ENCODE measurements at places on chromosomes 11 and 22.

GRCh38 chr11:120200677-120201076 is 10.2 kb upstream of the OAF start:
- no peak for DNase-seq

DNA sequence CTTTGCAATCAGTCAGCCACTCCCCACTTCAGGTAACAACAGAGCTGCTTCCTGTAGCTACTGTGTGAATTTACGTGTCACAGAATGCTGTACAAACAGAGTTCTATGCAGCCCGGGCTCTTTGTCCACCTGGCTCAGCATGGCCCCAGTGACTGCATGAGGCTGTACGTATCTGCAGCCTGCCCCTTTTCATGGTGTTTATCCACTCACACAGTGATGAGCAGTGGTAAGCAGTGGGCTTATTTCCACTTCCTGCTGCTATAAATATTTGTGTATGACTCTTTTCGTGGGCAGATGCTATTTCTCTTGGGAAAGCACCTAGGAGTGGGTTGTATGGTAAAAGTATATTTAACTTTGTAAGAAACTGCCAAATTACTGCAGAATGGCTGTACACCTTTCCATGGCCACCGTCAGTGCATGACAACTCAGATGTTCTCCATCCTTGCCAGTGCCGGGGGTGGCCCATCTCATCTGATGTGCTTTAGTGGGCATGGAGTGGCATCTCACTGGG is 43.3 kb downstream of the MYEOV start:
- no peak for DNase-seq

DNA sequence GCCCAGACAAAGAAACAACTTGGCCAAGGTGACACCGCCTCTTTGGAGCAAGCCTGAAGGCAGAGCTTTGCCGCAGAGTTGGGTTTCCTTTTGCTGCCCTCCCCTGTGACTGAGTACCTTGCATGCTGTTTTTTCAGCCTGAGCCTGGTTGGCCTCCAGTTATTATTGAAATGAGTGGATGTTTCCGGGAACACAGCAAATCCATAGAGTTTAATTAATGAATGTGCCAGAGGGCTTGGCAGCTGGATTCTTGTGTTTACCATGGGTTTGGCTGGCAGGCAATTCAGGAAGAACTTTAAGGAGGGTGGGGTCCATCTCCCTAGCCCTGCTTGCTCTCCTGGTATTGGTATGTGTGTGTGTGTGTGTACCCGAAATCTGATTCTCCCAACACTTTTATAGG is 65.6 kb upstream of the CRYBB3 start:
- DNase-seq: no peak

DNA sequence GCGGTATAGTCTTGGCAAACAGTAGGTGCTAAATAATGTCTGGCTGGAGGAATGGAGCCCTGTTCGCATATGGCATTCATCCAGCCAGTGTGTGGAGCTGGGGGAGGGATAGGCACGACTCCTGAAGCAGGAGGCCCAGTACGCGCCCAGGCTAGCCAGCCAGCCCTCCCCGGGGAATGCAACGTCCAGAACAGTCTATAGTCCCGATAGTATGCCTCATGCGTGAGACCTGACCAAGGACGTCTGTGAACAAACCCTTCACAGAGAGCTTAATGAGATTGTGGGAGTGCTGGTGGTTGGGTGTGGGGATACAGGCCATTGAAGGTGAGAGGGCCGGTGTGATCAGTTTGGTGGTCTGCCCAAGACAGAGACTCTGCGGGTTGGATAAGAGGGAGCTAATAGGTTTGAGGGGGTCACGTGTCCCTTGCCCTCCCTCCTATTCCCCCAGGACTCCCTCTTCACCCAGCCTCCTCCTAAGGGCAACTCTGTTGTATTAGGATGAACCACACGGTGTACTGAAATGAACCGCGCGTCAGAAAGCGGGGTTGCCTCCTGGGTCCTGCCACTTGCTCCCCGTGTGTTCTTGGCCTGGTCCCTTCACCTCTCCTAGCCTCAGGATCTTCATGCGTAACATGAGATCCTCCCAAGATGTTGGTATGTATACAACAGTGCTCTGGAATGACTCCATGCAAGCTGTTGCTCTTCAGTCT is 987 bp upstream of the GRIK4 start:
- DNase-seq: no peak

- no peak for DNase-seq
Observed at GRCh38 chr11:2508793-2509192, 64.0 kb downstream of the KCNQ1 start.

DNA sequence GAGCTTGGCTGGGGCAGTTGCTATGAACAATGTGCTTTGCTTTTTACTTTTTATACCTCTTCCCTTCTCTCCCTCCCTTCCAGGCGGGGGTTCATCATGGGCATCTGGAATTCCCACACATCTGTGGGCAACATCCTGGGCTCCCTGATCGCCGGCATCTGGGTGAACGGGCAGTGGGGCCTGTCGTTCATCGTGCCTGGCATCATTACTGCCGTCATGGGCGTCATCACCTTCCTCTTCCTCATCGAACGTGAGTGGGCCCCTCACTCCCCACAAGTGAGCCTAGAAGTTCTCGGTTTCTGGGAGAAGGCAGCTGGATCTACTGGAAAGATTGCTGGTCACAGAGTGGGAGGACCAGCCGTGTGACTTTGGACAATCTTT is 17.4 kb downstream of the SLC37A2 start:
- no peak for DNase-seq

- DNase-seq: peak; percentile 71
Observed at GRCh38 chr22:38754751-38755154, 1.0 kb downstream of the SUN2 start.

GRCh38 chr22:39906207-39906606 is 5.3 kb downstream of the GRAP2 start:
- DNase-seq: no peak

DNA sequence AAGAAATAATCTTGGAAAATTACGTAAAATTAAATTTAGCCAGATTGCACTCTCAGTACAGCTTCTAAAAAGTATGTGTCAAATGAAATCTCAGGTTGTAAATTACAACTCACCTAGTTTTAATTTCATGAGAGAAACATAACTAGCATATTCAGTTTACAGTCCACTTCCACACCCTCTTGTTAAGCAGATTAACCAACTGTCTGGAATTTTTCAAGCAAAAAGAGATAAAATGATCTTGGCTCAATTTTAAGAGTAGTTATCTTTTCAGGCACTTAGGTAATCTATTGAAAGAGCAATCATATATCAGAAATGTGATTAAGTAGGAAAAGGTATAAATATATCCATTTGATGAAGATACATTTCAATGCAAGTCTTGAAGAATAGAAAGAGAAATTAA is 928.4 kb upstream of the CCDC90B start:
- DNase-seq: no peak
